ENCODE measurements at places on chromosomes 16 and 17. TPM values are rescaled to one million over a fixed set of nuclear protein-coding genes. Genes with fewer than 3 reads are reported as not detected.

The RHBDL3 gene
- total RNA-seq, result 12.3 TPM

DNA sequence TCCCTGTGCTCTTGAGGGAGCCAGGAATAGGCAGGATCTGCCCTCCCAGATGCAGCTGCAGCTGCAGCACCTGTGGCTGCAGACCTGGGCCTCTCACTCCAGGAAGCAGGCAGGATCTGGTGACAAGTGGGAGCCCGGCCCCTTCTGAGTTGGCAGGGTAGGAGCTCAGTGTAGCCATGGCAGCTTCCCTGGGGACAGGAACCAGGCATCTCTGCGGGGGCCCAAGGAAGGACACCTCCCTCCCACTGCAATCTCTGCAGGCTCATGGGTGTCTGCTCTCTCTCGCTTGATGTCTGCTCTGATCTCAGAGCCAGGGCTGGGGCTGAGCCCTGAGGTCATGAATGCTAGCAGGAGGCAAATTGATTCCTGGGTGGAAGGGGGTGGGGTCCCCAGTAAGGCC, 592.5 kb upstream of the CA10 start:
- H3K4me3 ChIP-seq, result no peak overlapping the region
- no peaks in the 10 kb centered on the region for H3K36me3 ChIP-seq
- no peaks in the 10 kb centered on the region for H3K27me3 ChIP-seq
- no peak overlapping the region for H3K27ac ChIP-seq

The TBX2 gene
- total RNA-seq, result not detected

- DNase-seq, result no peak
- peaks cover 16% of the 10 kb centered on the region for H3K4me1 ChIP-seq
- no peaks in the 10 kb centered on the region for H3K27me3 ChIP-seq
- H3K4me3 ChIP-seq, result no peak overlapping the region
- no peak overlapping the region for H3K27ac ChIP-seq
These were observed 44.9 kb upstream of the CDC42EP4 start for GRCh38 chr17:73356561-73357170.

DNA sequence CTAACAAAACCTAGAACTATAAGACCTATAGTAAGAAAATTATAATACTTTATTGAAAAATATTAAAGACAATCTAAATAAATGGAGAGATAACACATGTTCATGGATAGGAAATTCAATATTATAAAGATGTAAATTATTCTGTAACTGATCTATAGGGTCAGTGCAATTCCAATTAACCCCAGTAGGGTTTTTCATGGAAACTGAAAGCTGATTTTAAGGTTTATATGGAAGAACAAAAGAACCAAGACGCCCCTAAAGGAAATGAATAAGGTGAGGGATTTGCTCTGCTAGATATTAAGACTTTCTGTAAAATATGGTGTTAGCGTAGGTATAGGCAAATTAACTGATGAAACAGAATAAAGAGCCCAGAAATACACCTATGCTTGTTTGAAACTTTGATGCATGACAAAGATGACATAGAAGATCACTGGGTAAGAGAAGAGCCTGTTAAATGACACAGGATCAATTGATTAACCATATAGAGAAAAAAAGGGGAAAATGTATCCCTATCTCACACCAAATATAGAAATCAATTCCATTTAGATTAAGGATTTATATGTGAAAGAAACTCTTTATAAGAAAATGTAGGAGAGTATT, 3.0 kb downstream of the ICAM2 start:
- no peak overlapping the region for H3K4me3 ChIP-seq
- DNase-seq, result peak; percentile 27
- H3K27ac ChIP-seq, result no peak overlapping the region
- H3K4me1 ChIP-seq, result peaks cover 3% of the 10 kb centered on the region
- no peaks in the 10 kb centered on the region for H3K27me3 ChIP-seq

GRCh38 chr17:49556223-49556943, 19.3 kb upstream of the NXPH3 start:
- H3K36me3 ChIP-seq, result no peaks in the 10 kb centered on the region
- peak; percentile 85 for DNase-seq
- H3K27ac ChIP-seq, result no peak overlapping the region
- H3K4me3 ChIP-seq, result 0 out of 2 replicates have a peak overlapping the region, but pooled peaks have one; percentile 31
- no peaks in the 10 kb centered on the region for H3K4me1 ChIP-seq

GRCh38 chr17:71004413-71004812, 835.1 kb downstream of the KCNJ2 start:
- H3K36me3 ChIP-seq, result no peaks in the 10 kb centered on the region
- no peak overlapping the region for H3K4me3 ChIP-seq
- no peaks in the 10 kb centered on the region for H3K27me3 ChIP-seq
- H3K4me1 ChIP-seq, result peaks cover 9% of the 10 kb centered on the region
- no peak for DNase-seq

DNA sequence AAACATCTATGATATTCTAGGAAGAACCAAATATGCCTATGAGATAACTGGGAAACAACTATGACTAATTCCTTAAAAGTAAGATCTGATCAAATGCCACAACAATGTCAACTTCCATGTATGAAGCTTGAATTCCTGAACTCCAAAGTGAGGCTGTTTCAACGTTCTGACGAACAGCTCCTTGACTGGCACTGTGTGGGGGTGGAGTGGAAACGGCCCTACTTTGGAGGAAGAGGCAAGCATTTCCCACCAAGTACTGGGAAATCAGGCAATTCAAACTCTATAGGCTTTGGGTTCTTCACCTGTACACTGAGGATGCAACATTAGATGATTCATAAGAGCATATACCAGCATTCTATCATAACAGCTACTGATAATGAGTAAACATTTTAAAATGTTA, 187.2 kb downstream of the CDK5R1 start:
- H3K36me3 ChIP-seq, result no peaks in the 10 kb centered on the region
- H3K27me3 ChIP-seq, result no peaks in the 10 kb centered on the region
- no peak overlapping the region for H3K27ac ChIP-seq
- no peak for DNase-seq

- no peaks in the 10 kb centered on the region for H3K4me1 ChIP-seq
- no peak overlapping the region for H3K27ac ChIP-seq
- no peak overlapping the region for H3K4me3 ChIP-seq
- peak; percentile 48 for DNase-seq
- H3K27me3 ChIP-seq, result no peaks in the 10 kb centered on the region
These were observed 11.5 kb upstream of the PRSS54 start for GRCh38 chr16:58306327-58306726.

DNA sequence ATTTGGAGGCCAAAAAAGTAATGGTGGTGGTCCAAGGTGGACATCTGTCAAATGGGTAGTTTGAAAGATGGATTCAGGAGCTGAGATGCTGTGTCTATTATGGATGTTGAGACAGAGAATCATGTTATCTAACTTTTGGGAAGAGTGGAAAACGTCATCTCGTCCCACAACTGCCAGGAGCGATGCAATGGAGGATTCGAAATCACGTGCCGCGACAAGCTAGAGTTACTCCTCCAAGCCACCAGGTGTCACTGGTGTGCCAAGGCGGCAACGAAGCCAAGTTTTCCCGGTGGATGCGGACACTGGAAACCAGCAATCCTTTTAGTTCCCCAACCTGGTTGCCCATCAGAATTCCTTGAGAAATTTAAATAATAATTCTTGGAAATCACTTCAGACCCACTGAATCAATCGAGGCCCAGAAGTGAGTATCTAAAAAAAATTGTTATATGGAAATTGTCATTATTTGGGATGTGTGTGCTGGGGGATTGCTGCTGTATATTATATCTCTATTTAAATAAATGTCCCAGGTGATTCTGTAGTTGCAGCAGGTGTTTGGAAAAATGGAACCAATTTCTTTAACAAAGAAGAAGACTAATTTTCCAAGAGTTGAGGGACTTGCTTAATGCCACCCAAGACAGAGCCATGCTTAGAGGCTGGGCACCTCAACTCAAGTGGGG, 206.1 kb downstream of the HAPSTR1 start:
- no peaks in the 10 kb centered on the region for H3K36me3 ChIP-seq
- no peak overlapping the region for H3K4me3 ChIP-seq
- H3K4me1 ChIP-seq, result no peaks in the 10 kb centered on the region
- H3K27ac ChIP-seq, result no peak overlapping the region

The PVALEF gene
- total RNA-seq, result not detected

The PERCC1 gene
- total RNA-seq, result not detected

- H3K4me3 ChIP-seq, result no peak overlapping the region
- DNase-seq, result no peak
- no peaks in the 10 kb centered on the region for H3K27me3 ChIP-seq
- no peaks in the 10 kb centered on the region for H3K36me3 ChIP-seq
- H3K27ac ChIP-seq, result no peak overlapping the region
- H3K4me1 ChIP-seq, result no peaks in the 10 kb centered on the region
These were observed 11.9 kb downstream of the SCGB1C2 start for GRCh38 chr17:149231-149630.

GRCh38 chr17:77847221-77848085, 111.0 kb upstream of the TNRC6C start:
- H3K4me3 ChIP-seq, result no peak overlapping the region
- no peak for DNase-seq
- no peaks in the 10 kb centered on the region for H3K36me3 ChIP-seq
- no peaks in the 10 kb centered on the region for H3K27me3 ChIP-seq

- 0 out of 2 replicates have a peak overlapping the region, but pooled peaks have one; percentile 32 for H3K27ac ChIP-seq
- DNase-seq, result no peak
- H3K4me1 ChIP-seq, result no peaks in the 10 kb centered on the region
- peaks cover 26% of the 10 kb centered on the region for H3K36me3 ChIP-seq
These were observed 16.9 kb downstream of the EMC8 start for GRCh38 chr16:85782451-85782850.

- DNase-seq, result no peak
- H3K36me3 ChIP-seq, result no peaks in the 10 kb centered on the region
- no peak overlapping the region for H3K4me3 ChIP-seq
- H3K4me1 ChIP-seq, result no peaks in the 10 kb centered on the region
These were observed 6.5 kb downstream of the ITGAX start for GRCh38 chr16:31361201-31362110.

The LRRC36 gene
- 1.2 TPM for total RNA-seq
